ENCODE measurements at places on chromosomes 2 and 18.
A peak's percentile ranks its signal among the peaks of the same experiment; 100 is the strongest.

DNA sequence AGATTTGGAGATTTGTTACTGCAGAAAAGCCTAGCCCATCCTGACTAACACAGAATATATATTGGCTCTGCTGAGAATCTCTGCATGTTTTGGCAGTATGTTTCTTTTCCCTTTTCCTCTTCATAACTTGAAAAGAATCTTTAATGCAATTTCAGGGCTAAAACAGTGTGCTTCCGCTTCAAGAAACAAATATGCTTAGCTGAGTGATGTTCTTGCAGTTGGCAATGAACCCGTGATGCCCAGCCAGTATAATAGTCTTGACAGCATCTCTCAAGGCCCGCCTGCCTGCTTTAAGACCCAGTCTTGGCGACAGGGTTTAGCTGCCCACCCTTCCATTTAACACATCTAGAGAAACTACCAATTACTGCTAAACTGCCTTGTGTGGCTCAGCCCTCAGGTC is 184.5 kb downstream of the INO80D start:
- no peak for DNase-seq

DNA sequence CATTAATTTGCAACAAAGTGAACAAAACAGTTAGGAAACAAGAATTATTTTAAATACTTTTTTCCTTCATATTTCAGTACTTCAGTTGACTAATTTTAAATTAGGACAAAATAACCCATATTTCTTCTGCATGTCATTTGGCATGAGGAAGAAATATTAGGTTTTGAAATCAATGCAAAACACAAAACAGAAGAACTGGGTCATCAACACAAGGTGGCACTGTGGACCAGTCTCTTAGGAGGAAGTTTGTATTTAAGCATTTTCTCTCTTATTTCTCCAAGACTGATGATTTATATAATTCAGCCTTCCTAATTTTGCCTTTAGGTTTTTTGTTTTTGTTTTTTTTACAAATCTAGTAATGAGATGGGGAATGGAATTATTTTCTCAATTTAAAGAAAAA is 352.8 kb upstream of the KCNH7 start:
- DNase-seq: peak; percentile 69

GRCh38 chr18:42052122-42052708 is 97.2 kb downstream of the PIK3C3 start:
- peak; percentile 68 for DNase-seq

- DNase-seq: no peak
Measured at GRCh38 chr18:39529358-39529757, 1963.8 kb upstream of the CELF4 start.

DNA sequence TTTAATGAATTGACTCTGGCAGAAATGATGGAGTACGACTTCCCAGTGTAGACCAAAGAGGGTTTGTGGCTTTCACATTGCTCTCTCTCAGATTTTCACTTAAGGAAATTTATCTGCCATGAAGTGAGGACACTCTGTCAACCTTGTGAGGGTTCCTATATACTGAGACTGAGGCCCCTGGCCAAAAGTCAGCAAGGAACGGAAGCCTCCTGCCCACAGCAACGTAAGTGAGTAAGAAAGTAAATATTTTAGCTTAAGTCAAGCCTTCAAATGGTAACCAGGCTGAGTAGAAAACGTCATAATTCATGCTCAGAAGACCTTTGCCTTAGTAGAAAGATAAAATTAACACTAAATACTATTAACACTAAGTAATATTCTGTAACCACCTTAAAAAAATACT is 1080.5 kb upstream of the ACVR2A start:
- DNase-seq: no peak

GRCh38 chr2:235347691-235348090 is 146.2 kb upstream of the AGAP1 start:
- no peak for DNase-seq

DNA sequence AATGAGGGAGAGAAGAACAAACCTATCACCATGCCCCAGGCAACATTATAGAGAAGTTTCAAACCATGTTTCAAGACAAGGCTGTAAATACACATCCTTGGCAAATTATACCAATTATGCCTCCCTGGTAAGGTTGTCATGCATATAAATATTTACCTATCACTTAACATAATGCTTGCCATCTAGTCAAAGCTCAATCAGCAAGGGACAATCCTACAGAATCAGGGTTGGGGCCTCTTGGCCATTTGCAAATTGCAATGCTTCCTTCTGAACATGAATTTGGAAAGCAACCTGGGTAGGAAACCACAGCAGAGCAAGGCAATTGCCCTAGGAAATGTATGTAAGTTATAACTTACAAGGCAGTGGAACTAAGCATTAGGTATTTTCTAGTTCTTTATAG is 907.2 kb upstream of the CDH2 start:
- no peak for DNase-seq

GRCh38 chr2:136098441-136098840 is 19.5 kb downstream of the CXCR4 start:
- DNase-seq: no peak

DNA sequence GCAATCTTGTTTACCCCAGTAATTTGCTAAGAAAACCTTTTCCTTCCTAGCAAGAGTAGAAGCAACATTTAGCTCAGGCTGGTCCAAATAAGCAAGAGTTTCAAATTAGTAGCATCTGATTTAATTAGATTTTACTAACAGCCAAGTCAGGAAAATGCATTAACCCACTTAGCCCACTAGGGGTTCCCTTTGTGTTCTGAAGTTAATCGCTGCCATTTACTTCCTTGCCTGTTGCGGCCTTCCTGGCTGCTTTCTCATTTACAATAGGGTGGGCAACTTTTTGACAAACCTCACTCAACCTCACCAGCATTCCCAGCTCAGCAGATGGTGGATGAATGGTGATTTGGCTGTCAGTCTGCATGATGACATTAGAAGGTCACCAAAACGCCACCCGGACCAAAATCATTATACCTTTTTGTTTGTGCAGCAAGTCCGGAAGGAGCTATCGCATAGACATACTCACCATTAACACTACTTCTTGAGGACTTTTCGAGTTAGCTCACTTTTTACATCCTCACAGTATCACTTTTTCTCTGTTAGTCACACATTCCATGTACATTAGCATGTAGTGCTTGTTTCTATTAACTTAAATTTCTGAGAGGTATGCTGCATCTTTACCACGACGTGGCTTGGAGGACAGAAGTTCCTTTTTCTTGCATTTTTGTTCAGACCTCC is 101.5 kb upstream of the SETBP1 start:
- no peak for DNase-seq

GRCh38 chr2:197710424-197711042 is 5.4 kb downstream of the MARS2 start:
- DNase-seq: no peak

- DNase-seq: no peak
Measured at GRCh38 chr2:95299961-95300360, 2.8 kb downstream of the KCNIP3 start.

DNA sequence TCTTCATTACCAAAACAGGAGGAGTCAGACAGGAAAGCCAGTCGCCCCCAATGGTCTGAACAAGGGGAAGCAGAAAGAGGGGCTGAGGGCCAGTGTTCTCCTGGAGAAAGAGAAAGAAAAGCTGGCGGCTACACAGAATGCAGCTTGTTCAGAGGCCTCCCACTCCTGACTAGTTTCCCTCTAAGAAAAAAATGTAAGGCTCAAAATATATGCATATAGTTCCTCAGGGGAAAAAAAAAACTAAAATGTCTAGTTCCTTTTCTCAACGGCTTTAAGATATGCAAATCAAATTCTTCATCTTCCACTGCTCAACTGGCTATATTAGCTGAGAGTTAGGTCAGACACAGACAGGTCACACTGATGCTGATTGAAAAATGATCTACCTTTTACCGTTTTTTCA is 18.6 kb downstream of the MBOAT2 start:
- DNase-seq: no peak

DNA sequence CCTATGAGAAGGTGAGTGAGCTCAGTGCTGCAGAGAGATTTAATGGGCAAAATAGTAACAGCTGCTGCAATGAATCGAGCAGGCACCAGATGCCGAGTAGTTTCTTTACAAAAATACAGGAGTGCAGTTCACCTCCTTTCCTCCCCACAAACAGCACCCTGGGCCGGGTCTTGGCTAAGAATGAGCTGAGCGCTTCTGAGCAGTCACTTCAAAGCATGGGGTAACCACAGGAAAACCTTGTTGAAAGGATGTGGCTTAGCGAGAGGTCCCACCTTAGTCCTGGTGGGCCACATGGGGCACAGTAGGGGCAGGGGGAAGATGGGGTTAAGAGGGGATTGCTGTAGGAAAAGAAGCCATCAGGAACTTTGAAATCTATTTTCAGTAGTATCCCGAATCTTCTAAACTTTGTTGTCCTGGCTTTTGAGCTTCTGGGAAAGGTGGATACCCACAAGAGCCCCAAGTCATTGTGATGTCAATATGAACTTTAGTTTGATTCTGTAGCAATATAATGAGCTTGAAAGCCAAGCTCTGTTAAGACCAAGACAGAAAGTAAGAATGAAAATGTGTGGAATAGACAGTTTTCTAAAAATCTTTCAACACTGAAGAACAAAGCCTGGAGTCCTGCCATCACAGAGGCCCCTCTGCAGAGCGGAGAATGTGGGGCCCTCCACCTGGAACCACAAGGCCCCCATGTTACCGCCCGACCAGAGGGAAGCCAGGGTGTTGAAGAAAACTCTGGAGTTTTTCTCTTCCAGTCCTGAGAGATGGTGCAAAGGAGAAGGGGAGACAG is 101.0 kb upstream of the ZNF236 start:
- DNase-seq: no peak

DNA sequence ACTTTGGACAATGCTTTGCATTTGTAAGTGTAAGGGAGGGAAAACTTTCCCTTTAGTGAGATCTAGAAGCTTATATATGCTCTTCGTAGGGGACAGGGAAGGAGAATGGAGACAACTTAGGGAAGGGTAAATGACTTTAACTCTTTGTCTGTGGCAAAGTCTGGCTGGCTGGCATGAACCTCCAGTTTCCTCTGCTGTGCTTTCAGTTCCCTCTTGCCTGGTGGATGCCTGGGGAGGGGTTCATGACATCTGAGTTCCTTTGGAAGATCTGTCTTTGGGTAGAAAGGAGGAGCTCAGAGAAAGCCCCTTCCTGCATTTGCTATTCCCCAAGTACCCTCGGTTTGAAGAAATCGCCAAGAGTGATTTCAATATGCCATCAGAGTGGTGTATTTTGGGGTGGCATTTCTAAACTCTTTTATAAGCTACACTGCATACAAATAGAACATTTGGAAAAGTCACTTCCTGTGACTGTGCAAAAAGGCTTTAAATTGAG is 143.6 kb downstream of the VAPA start:
- DNase-seq: peak; percentile 66

DNA sequence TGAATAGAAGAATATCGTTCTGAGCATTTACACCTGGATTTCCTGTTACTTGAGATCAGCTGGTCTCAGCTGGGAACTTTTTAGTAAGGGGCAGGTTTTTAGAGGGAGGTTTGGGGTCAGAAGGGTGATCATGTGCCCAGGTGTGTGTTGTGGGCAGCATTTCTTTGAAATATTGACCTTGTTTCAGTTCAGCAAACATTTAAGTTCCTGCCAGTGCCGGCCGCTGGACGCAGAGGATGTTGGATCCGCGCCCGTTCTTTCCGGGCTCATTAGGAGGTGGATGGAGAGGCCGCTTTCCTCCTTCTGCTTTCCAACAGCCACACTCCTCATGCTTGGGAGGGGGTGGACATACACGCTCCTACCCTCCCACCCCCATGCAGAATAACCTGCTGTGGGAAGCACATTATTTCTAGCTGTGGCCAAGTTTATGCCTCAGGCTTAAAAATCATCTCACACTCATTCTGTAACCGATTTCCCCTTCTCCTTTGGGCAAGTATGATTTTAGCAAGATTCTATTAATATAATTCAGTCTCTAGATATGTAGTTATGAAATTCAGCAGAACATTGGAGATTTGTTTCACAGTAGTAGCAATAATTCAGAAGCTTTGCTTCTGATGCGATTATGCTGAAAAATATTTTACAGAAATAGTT is 131.4 kb downstream of the ZNF236 start:
- peak; percentile 20 for DNase-seq

GRCh38 chr18:48644029-48644428 is 105.2 kb downstream of the CTIF start:
- DNase-seq: no peak

GRCh38 chr2:85929096-85930050 is 40.6 kb upstream of the ST3GAL5 start:
- no peak for DNase-seq

GRCh38 chr18:79853993-79854364 is 56.2 kb downstream of the KCNG2 start:
- DNase-seq: no peak

- no peak for DNase-seq
Measured at GRCh38 chr2:118223992-118224894, 136.0 kb downstream of the INSIG2 start.

GRCh38 chr2:38113051-38113450 is 37.1 kb upstream of the CYP1B1 start:
- no peak for DNase-seq

DNA sequence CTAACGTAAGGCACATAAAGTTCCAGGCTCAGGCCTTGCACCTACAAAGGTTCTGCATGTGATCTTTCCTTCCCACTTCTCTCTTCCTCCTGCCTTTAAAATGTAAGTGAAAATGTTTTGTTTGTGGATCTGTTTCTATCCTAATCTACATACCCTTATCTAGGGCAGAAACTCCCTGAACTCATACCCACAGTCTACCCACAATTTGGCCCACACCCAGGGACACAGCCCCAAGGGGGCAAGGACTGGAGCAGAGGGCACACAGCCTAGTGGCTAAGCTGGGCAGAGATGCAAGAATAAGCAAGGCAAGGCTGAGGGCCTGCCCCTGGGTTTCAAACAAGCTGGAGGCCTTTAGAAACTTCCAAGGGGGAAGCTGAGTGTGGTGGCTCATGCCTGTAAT is 71.0 kb downstream of the HS1BP3 start:
- DNase-seq: no peak

- no peak for DNase-seq
Measured at GRCh38 chr2:2847209-2847676, 516.2 kb upstream of the MYT1L start.

- no peak for DNase-seq
Measured at GRCh38 chr2:191660575-191660974, 17.4 kb upstream of the NABP1 start.

GRCh38 chr2:6653281-6653750 is 212.4 kb downstream of the CMPK2 start:
- no peak for DNase-seq

DNA sequence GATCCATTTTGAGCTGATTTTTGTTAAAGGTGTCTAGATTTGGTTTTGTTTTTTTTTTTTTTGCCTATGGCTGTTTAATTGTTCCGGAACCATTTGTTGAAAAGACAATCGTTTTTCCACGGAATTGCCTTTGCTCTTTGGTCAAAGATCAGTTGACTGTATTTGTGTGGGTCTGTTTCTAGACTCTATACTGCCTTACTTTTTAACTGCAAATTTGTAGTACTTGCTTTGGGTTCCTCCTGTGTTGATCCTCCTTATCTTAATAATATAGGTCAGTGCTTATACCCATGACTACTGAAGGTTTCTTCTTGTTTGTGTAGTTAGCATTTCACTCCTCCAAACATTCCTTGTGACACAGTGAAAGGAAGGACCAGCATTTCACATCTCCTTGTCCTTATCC is 30.4 kb downstream of the CERS6 start:
- DNase-seq: no peak

GRCh38 chr2:239704737-239705136 is 303.9 kb upstream of the HDAC4 start:
- no peak for DNase-seq

- peak; percentile 62 for DNase-seq
Measured at GRCh38 chr2:232142049-232142448, 180.5 kb downstream of the DIS3L2 start.
